ENCODE measurements at places on chromosomes 3 and 15.
A peak's percentile ranks its signal among the peaks of the same experiment; 100 is the strongest.

DNA sequence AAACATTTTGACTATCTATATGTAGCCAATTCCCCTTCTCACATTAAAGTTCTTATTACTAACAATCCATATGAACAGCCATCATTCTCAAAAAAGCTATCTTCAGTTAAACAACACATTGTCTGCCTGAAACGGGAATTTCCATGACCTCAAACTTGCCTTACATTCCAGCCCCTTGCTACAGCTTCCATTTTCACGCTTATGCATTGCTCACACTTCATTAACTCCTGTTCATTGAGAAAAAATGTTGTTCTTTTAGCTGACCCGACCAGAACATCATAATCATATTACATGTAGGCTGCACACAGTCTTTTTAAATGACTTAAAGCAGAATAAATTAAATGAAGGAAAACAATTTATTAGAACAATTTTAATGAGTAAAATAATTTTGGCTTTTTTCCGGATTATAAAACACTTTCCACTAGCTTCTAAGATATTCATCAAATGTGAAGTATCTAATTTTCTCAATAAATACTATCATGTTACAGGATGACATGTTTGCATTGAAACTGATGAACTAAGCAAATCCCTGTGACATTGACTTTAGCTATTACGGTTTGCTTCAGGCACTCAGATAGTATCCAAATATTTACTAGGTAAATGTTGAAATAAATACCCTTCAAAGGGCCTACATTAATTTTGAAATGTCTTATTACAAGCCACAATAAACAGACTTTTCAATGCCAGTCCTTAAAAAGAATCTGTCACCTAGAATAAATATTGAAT, 49.9 kb downstream of the P3H2 start:
- DNase-seq: no peak

DNA sequence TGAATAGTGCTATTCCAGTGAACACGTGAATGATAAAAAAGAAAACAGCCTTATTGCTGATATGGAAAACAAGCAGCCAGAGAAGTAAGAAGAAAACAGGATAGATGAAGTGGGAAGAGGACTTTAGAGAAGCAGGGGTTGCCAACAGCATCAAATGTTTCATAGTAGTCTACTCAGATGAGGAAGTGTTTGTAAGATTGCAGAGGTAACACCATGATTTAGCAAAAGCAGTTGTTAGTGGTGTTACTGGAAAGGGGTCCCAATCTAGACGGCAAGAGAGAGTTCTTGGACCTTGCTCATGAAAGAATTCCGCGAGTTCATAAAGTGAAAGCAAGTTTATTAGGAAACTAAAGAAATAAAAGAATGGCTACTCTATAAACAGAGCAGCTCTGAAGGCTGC, 108.8 kb upstream of the MCTP2 start:
- DNase-seq: no peak

DNA sequence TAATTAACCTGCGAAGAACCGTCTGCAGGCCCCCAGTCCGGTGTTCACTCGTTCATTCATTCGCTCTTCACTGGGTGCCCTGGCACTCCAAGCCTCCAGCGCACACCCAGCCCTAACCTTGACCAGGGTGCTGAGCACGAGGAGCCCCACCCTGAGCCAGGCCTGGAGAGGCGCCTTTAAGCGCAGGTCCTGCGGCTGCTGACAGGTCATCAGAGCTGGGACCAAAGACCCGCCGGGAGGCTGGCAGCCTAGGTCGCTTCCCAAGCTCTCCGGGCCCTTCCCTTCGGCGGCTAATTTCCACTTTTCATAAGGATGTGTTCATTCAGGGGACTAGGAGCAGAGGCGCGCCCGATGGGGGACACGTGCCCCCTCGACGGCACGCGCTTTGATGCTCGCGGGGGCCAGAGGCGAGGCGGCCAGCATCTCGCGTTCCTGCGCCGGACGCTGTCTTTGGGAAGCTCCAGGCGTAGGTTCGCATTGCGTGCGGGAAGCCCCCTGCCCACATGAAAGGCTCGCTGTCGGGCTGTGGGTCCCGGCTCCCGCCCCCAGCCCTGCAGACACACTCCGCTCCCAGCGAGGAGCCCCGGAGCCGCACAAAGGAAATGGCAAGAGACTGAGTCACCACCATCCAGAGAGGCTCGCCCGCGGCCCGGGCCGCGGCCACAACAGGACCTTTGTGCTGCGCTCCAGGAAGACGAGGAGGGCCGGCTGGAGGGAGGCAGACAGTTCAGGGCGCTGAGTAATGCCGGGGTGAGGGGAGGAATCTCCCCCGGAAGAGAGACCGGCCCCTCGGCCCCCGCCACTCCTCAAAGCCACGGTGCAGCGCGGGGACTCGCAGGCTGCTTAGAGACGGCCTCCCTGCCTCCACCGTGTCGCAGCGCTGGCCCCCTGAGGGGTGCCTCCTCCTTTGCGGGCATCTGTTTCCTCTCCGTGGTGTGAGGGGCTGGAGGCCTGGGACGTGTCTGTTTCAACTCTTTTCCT, 266.4 kb upstream of the HES1 start:
- DNase-seq: no peak

GRCh38 chr3:51501833-51502561, 2.2 kb upstream of the DCAF1 start:
- DNase-seq: peak; percentile 60

DNA sequence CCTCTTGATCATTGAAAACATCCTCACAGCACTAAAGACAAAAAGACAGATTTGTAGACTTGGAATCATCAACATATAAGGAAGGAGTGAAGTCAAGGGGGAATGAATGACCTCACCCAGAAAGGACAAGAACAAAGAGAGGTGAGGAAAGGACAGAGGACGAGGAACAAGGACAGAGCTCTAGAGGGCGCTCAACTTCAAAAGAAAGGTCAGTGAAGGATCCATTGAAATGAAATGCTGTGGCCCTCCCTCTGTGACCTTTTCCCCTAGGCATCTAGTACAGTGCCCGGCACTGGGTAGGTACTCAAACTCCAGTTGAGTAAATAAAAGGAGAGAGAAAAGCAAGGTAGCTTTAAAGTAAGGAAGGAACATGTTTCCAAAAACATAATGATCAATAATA, 2.6 kb downstream of the ATP8B4 start:
- no peak for DNase-seq

DNA sequence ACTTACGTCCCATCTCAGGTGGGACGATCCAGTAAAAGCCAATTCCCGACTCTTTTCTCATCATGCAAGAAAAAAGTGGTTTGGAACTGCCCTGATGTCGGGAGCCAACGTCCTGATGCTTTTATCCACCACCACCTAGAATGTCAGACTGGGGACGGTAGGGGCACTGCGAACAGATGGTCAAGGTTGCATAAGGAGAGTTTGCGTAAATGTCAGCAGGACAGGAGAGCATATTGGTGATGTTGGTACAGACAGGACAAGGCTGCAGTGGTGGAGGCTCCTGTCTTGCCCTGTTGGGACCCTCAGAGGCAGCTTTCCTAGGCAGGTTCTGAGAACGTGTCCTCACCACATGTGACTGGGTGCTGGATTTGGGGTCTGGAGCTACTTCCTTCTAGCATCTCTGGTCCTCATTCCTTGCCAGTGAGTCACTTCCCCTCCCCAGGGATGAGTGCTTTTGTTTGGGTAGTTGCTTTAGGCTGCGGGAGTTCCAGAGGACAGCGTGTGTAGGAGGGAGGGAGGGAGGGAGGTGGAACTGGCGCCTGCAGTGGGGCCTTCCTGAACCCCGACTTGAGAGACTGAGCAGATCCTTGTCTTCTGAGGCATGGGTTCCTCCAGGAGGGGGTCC, 21.0 kb downstream of the THSD4 start:
- DNase-seq: no peak

GRCh38 chr3:131901686-131902085, 133.1 kb downstream of the CPNE4 start:
- DNase-seq: no peak

- no peak for DNase-seq
Measured at GRCh38 chr15:64162478-64162868, 349 bp downstream of the PPIB start.

DNA sequence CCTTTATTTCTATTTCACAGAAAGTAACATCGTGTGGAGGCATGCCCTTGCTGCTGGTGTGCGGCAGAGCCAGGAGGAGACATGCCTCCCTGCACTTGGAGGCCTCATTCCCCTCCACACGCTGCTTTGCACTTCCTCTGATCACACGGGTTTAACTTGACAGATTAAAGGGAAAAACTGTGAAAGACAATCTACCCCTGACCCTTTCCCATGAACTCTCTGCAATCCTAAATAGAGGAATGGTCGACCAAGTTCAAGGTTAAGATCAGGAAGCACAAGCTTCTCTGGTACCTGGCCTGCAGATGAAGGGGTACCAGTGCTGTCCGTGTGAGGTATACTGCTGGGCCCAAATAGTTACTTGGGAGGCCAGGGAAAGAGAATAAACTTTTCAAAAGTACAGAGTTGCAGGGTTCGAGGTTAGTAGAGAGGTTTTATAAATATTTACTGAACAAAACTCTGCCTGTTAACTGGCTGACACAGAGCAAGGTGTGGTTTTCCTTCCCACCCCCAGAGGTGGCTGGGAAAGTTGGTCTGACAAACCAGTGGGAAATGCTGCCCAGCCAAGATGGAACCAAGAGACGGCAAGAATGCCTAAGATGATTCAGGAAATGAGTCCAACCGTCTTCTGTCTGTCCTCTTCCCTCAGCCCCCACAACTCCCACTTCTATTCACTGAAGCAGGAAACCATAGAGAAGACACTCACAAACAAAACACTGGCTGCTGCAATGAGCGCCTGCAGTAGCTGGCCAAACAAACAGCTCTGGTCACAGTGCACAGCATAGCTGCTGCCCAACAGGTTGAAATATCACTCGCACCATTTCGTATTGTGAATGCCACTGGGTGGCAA, 79.6 kb downstream of the IGF2BP2 start:
- no peak for DNase-seq

GRCh38 chr3:186909078-186909853, 21.1 kb upstream of the ST6GAL1 start:
- peak; percentile 51 for DNase-seq

GRCh38 chr15:68408971-68409370, 23.0 kb downstream of the ITGA11 start:
- DNase-seq: no peak

DNA sequence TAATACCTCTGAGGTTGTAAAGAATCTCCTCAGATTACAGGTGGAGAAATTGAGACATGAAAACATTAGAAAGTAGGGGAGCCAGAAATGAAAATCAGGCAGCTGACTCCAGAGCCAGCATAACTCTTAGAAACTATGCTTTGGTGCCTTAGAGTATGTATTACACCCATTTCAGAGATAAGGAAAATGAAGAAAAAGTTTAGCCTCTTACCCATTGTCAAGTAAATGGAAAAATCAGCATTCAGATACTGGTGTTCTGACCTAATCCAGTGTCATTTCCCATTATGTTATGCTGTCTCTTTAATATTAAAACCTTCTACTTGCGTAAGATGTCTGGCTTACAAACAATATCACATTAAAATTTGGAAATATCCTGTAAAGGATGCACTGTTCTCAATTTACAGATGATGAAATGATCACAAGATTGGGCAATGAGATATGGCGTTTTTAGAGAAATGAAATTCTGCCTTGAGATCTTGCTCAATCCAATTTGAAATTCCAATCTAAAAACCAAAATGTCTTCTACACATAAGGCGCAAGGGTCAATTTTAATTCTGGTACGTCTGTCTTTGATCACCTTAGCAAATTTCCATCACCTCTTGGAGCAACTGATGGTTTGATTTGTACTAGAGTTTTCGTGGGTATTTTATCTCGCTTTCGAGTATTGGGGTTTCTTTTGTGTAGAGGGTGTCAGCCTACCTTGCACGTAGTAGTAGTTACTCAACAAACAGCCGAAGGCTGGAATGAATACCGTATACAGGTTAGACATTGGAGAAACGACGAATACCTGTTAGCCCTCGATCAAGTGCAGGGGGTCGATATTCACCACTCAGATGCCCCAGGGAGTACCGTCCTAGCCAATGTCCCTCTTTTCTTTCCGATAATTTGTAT, 902 bp upstream of the ZCWPW2 start:
- no peak for DNase-seq

DNA sequence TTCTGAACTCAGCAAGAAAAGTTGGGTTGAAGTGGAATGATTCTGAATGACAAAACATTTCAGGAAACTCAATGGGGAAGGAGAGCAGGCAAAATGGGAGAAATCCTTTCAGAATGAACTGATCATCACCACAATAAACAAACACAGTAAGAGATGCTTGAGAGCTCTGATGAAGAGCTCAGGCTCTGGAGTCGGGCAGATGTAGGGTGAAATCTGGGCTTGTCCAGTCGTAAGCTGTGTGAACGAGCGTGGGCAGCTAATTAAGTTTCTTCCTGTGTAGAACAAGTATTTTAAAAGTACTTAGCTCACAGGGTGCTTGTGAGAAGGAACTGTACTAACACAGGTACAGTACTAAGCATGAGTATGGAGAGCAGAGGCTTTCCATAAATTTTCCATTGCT, 406.2 kb downstream of the FOXP1 start:
- no peak for DNase-seq

DNA sequence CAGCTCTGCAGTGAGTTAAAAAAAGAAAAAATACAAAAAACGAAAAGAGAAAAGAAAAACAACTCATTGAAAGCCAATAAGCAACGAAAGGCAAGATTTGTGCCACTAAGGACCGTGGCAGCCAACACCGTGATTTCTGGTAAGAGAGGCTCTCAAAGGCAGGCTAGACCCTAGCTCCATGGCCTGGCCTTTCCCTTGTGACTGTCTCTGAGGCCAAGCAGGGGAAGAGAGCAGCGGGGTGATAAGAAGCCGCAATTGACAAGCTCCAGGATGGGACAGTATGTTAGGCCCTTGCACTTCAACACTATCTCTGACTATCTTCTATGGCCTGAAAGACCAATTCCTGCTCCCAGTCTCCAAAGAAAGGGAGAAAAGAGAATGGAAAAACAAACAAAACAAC, 12.4 kb downstream of the APOD start:
- DNase-seq: no peak

DNA sequence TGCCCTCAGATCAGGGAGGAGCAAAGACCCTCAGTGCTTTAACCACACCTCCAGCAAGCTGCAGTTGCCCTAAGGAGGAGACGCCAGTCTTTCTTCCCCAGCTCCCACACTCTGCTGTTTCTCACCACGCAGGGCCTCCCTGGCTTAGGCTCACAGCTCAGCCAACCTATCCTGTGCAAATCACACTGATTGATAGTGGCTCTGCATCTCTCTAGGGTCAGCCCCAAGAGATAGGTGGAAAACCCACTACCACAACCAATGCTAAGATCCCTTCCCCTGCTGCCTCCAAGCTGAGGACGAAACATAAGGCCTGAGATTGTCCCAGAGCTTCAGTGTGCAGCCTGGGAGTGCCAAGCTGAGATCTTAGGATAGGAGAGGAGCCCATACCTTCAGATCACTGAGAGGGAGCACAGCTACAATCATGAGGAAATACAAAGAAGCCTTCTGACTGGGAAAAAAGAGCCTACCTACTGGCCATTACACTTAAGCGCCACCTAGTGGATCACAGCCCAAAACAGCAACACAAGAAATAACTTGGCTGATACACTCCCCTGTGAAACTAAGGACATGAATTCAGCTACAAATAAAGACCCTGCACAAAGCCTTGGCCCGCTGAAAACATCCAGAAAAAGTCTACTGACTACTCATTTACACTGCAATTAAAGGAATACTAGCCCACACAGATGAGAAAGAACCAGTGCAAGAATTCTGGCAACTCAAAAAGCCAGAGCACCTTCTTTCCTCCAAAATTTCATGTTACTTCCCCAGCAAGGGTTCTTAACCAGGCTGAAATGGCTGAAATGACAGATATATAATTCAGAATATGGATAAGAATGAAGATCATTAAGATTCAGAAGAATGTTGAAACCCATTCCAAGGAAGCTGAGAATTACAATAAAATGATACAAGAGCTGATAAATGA, 271.5 kb upstream of the DCBLD2 start:
- DNase-seq: no peak

- DNase-seq: no peak
Measured at GRCh38 chr15:52294881-52295420, 653 bp downstream of the MYO5C start.

All from stimulated activated CD8-positive, alpha-beta memory T cell treated with anti-CD3 and anti-CD28 coated beads, Interleukin-12 subunit alpha, Interleukin-12 subunit beta, amount 100 ng/mL, for 4 hours (primary cell).